ENCODE measurements at places on chromosomes 16 and 17.

GRCh38 chr16:85602402-85603202 lies 10.5 kb upstream of the GSE1 start:
- DNase-seq, result no peak

GRCh38 chr17:8122422-8122923 lies 1.4 kb downstream of the HES7 start:
- DNase-seq, result no peak

- DNase-seq, result no peak
Measured at GRCh38 chr16:3492356-3492755, 2.9 kb downstream of the C16orf90 start.

GRCh38 chr17:56832446-56832845 lies 1.3 kb downstream of the C17orf67 start:
- DNase-seq, result no peak

GRCh38 chr16:66859397-66860068 lies 15.3 kb downstream of the CA7 start:
- DNase-seq, result no peak

GRCh38 chr17:18959845-18960240 lies 7.9 kb downstream of the SLC5A10 start:
- no peak for DNase-seq

GRCh38 chr17:28252436-28252835 lies 66.6 kb upstream of the TMEM97 start:
- DNase-seq, result no peak

DNA sequence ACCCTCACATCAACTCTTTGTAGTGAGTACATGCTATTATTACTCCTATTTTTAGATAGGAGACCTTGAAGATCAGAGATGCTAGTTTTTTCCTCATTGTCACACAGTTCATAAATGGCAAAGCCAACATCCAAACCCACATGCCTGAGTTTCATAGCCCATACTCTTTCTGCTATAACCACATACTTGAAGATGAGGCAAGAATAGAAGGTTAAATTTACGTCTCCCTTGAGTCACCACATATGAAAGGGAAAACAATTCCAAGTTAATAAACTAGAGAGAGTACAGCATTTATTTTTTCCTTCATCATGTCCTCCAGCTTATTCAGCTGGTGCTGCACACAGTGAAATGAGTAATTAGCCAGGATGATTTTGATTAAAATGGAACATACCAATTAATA lies 23.7 kb downstream of the NUDT7 start:
- no peak for DNase-seq

DNA sequence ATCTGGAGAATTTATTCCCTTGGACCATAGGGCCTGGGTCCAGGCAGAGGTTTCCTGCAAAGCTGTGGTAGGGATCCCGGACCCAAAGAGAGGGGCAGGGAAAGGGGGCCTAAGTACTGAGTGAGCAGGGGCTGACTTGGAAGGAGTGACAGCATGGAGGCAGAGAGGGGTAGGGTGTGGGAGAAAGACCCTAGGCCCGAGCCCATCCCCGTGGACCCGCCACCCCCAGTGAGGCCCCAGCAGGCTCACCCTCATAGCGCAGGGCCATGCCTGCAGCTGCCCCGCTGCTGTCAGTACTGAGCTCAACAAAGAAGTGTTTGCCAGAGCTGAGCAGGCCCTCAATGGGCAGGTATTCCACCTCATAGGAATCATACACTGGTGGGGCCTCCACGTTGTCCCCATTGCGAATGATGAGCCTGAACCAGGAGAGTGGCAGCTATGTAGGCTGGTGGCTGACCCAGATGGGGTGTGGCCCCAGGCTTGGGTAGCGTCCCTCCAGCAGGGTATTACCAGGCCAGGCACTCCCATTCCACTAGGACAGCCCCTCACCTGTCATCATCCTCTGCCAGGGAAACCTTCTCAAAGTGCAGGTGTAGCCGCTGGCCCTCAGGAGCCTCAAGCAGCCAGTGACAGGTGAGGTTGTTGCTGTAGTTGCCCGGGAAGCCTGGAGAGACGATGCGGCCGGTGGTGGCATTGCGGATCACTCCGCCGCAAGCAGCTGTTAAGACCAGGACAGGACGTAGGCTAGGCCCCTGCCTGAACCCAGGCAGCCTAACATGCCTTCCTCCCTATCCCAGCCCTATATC lies 9.1 kb upstream of the PHF12 start:
- no peak for DNase-seq

- no peak for DNase-seq
Measured at GRCh38 chr17:66786107-66786506, 48.8 kb upstream of the CACNG5 start.

- no peak for DNase-seq
Measured at GRCh38 chr17:66507982-66508760, 205.8 kb downstream of the PRKCA start.

GRCh38 chr17:8941980-8942622 lies 23.4 kb downstream of the PIK3R5 start:
- DNase-seq, result no peak

- no peak for DNase-seq
Measured at GRCh38 chr17:13727441-13728171, 125.9 kb upstream of the HS3ST3A1 start.

DNA sequence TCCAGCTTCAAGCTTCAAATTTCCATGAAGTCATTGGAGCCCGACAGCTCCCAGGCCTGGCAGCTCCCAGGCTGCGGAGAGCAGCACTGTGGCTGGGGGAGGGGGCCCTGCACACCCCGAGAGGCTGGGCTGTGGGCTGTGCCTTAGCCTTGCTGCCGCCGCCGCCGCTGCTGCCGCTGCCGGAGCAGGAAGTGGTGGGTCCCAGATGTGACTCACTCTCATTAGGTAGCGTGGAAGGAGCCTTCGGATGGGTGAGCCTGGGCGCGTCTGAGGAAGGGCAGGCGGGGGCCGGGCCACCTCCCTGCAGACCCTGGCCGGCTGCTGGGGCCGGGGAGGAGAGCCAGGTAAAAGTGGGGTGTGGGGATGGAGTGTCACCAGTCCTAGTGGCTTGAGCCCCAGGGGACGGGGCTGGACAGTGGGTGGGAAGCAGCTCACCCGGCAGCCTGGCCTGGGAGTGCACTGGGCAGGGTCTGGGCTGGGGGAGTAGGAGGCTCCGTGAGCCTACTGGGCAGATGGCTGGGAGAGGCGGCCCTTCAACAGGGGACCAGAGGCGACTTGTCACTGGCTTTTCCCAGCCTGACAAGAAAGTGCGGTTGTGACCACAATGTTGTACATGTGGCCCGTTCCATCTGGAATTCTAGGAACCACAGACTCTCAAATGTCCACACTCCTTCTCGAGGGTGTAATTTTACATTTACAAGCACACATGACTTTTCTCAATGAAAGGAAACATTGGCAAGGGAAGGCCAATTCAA lies at the start of gene ADCY7:
TSS of gene ADCY7 (plus strand) at position 215 of the 755 bp plus-strand sequence. CDS start 21,629 bp downstream, outside the sequence.
- peak; percentile 81 for DNase-seq

GRCh38 chr17:58051468-58051867 lies 31.8 kb upstream of the DYNLL2 start:
- DNase-seq, result no peak

- no peak for DNase-seq
Measured at GRCh38 chr16:56163938-56164337, 27.4 kb upstream of the GNAO1 start.

DNA sequence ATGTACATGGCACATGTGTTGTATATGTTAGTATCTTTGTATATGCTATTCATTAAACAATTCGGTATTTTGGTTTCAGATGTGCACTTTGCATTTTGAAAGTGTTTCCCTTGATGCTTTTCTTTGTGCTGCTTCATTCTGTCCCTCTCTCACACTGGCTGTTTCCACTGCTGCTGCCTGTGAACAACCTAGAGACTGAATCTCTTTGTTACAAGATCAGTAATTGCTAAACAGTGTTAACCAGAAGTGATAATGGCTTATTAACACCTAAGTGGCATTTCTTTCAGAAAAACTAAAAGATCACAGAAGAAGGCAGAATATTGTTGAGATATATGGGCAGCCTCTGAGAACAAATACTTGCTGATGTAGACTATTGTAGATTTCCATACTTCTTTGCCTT lies 84.7 kb downstream of the KIF2B start:
- DNase-seq, result no peak

- no peak for DNase-seq
Measured at GRCh38 chr17:41527063-41528023, 765 bp downstream of the KRT19 start.

DNA sequence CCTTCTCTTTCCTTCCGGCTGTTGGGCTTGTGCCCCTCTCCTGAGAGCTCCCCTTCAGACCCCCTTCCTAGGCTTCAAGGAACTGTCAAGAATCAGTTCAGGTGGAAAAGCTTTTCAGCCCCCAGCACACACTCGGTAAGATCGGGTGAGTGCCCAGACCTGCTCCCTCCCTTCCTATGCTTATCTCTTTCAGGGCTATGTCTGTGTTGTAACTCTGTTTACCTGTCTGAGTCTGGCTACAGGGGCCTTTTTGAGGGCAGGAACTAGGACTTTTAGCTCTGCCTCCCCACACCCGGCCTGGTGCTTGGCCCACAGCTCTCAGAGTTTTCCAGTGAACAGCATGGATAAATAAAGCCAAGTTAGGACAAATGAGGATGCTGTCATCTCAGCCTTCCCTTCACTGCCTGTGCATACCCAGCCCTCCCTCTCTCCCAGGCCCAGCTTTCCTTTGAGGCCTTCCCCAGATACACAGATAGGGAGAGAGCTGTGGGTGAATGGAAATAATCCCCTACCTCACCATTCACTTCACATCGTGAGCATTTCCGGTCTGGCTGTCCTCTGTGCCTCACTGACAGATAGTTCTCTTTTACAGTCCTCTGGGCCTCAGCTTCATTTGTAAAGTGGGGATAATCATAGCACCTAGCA lies 5.7 kb upstream of the MRPS23 start:
- no peak for DNase-seq

DNA sequence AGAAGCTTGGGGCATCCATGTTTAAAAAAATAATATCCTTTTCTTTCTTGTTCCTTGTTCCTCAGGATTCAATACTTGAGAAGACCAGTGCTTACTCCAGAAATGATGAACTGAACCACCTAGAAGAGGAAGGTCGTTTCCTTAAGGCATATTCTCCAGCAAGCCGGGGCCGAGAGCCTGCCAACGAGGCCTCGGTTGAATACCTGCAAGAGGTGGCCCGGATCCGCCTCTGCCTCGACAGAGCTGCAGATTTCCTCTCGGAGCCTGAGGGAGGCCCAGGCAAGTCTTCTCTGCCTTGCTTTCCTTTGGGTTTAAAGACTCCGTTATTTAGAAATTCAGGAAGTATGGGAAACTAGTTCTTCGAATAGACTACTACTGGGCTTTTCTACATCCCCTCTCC lies 42.5 kb upstream of the ENDOV start:
- no peak for DNase-seq

DNA sequence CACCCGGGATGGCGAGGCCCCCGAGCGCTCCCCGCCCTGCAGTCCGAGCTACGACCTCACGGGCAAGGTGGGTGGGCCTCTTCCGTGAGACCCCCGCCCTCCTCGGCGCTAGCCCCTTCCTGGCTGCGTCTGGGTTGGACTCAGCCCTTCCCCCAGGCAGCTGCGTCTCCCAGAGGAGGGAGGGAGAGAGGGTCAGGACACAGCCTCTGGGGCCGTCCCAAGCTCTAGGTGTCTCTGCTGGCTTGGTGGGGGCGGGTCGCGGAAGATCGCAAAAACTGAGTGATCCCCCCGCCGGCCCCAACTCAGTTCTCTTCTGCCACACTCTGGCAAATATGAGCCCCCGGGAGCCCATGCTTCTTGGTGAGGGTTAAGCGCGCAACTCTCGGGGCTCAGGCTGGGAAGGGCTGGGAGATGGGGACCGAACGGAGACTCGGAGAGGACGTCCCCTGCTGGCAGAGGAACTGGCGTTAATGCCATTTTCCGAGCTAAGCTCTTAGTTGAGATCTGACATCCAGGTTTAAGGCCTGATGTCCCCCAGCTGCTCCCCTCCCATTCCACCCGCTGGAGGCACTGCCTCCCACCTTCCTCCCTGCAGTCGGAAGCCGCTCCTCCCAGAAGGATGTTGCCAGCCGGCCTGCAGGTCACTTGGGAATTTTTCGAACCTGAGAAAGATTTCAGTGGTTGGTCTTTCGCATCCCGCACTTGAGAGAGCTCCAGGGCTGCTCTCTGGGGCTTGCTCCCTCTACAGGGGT lies 419 bp downstream of the RAB37 start:
- DNase-seq, result no peak

DNA sequence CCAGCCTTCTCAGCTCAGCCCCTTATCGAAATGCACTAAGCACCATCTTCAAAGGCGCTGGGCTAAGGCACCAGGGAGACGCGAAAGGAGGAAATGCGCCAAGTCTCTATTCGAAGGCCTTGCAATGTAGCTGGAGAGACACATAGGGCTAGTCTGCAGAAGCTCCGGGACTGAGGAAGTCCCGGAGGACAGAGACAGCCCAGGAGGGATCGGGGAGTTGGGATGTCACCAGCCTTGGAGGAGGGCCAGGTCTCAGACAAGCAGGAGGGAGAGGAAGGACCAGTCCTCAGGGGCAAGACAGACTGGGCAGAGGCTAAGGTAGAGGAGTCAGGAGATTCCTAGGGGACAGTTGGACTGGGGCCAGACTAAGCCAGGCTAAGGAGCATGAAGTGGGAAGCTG lies 8.5 kb downstream of the C17orf100 start:
- DNase-seq, result no peak

DNA sequence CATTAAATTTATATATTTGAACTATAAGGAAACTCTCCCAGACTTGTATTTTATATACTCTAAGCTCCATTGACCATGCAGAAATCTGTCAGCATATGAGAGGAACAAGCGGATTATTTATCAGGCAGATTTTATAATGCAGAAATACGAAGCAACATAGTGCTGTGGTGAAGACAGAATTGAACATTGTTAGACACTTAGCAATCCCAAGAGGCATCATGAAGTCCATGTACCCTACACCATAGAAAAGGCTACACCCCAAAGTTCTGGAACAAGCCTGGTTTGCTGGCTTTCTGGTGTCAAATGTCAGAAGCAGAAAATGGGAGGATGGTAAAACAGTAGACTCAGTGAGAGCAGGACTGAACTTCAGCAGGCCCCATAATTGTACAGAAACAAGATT lies 241.1 kb downstream of the PRKCA start:
- no peak for DNase-seq

DNA sequence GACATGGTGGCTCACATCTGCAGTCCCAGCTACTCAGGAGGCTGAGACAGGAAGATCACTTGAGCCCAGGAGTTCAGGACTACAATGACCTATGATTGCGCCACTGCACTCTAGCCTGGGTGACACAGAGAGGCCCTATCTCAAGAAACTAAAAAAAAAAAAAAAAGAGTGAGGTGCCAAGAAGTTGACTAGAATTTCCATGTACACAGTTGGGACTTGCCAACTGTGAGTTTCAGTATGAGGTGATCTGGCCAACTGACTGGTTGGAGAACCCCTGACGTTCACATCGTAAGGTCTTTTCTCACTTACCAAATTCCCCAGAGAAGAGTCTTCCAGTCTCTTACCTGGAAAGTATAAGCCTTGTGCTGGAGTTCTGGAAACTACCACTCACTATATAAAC lies 3.1 kb upstream of the MED11 start:
- DNase-seq, result no peak

- DNase-seq, result no peak
Measured at GRCh38 chr16:2033057-2033908, 6.6 kb downstream of the NHERF2 start.

GRCh38 chr17:66386498-66387351 lies 84.3 kb downstream of the PRKCA start:
- DNase-seq, result no peak
